Astrocyte (in vitro differentiated cells and primary cell): ENCODE measurements at places on chromosomes 11 and 22. TPM values are rescaled to one million over a fixed set of nuclear protein-coding genes. Genes with fewer than 3 reads are reported as not detected.

GRCh38 chr11:13229136-13229535 is 48.5 kb upstream of the BMAL1 start:
- H3K4me1 ChIP-seq, result no peaks in the 10 kb centered on the region
- DNase-seq, result no peak
- H3K27me3 ChIP-seq, result no peaks in the 10 kb centered on the region

DNA sequence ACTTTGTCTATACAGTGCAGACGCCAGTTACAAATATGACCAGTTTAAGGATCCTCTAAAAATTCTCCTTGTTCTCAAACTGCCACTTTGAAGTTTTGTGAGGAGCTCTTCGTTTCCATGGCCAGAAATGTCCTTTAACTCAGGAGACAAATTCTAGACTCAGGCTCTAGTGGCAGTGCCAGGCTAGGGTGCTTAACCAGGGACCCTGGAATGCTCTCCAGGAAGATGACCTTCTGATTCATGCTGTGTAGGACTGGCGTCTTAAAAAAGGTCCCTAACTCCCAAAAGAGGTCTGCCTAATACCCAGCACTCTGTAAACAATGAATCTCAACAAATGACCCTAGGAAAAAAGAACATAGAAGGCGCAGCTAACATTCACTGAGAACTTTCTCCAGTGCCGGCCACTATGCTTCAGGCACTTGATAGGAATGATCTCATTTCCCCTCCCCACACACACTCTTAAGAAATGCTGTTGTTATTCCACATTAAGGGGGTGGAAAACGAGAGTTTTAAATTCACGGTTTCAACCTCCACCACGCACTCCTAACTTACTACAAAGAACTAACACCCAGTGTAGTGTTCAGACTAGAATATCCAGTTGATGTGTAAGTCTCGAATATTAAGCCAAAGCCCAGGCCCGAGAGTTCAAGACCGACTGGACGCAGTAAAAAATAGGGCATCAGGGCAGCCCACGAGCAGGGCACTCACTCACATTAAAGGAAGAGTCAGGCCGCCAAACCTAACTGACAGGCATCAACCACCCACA is 747 bp downstream of the NXF1 start:
- peaks cover 22% of the 10 kb centered on the region for H3K36me3 ChIP-seq
- peak overlapping the region; percentile 73 for H3K27ac ChIP-seq
- peak; percentile 42 for DNase-seq
- H3K27me3 ChIP-seq, result no peaks in the 10 kb centered on the region

DNA sequence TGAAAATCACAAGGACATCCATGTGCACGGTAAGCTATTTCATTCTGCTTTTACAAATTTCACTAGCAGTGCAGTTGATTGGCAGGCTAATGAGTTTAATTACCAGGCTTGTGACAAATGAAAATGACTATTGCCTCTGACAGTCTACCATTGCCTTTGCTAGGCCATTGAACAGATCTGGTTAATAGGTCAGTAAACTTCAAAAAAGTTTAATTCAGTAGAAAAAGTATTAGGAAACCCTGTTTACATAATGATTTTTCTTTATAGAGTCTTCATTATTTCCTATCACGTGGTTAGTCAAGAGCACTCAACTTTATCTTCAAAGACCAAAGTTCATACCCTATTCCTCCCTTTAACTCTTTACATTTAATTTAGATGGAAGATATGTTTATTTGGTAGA is 77.0 kb downstream of the PRMT3 start:
- H3K4me3 ChIP-seq, result no peak overlapping the region
- DNase-seq, result no peak
- peaks cover 3% of the 10 kb centered on the region for H3K36me3 ChIP-seq
- H3K27ac ChIP-seq, result no peak overlapping the region
- H3K4me1 ChIP-seq, result no peaks in the 10 kb centered on the region
- H3K27me3 ChIP-seq, result no peaks in the 10 kb centered on the region

GRCh38 chr11:67366961-67367760 is 6.2 kb downstream of the CLCF1 start:
- peaks cover 60% of the 10 kb centered on the region for H3K4me1 ChIP-seq
- H3K27me3 ChIP-seq, result no peaks in the 10 kb centered on the region
- no peak overlapping the region for H3K27ac ChIP-seq
- no peak overlapping the region for H3K4me3 ChIP-seq
- DNase-seq, result no peak

The NXPE2 gene
- total RNA-seq, result 0.11 and 0.41 TPM in 2 replicates

DNA sequence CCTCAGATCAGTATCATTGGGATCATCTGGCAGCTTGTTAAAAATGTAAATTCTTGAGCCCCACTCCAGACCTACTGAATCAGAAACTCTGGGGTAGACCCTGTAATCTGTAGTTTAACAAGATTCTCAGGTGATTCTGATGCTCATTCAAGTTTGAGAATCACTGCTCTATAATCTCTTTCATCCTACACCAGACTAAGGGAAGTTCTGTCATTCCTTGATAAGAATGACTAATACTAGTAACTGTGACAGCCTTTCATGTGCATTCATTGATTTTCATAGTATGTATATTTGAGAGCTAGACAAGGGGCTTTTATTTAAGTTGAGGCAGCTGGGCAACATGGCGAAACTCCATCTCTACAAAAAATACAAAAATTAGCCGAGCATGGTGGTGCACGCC is 30.0 kb downstream of the NAT10 start:
- no peaks in the 10 kb centered on the region for H3K4me1 ChIP-seq
- no peak overlapping the region for H3K27ac ChIP-seq
- DNase-seq, result no peak
- peaks cover 66% of the 10 kb centered on the region for H3K36me3 ChIP-seq
- H3K4me3 ChIP-seq, result no peak overlapping the region

DNA sequence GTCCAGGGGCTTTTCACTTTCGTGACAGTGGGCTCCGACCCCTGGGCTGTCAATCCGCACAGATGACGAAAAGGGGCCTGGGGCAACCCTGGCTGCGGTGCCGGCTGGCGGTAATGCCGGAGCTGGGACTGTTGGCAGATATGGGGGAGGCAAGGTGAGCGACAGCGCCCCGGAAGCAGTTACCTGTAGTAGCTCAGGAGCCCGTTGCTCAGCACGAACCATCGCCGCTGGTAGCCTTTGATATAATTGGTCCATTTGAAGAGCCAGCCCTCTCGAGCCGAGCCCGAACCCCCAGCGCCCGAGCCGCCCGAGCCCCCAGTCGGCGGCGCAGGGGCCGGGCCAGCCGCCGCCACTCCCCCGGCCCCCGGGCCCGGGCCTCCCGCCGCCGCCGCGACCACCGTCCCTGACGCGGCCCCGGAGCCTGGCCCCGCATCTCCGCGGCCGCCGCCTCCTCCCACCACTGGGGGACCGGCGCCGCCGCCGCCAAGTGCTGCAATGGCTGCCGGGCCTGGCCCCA is 396 bp downstream of the OSBP start:
- peak overlapping the region; percentile 99 for H3K4me3 ChIP-seq
- H3K27ac ChIP-seq, result peak overlapping the region; percentile 71

The CHRNA10 gene
- total RNA-seq, result 1.5 and 2.1 TPM in 2 replicates

- peak overlapping the region; percentile 43 for H3K27ac ChIP-seq
- H3K36me3 ChIP-seq, result peaks cover 5% of the 10 kb centered on the region
- no peak for DNase-seq
- no peaks in the 10 kb centered on the region for H3K27me3 ChIP-seq
- peaks cover 5% of the 10 kb centered on the region for H3K4me1 ChIP-seq
These were observed 701 bp downstream of the TMEM216 start for GRCh38 chr11:61392981-61393595.

DNA sequence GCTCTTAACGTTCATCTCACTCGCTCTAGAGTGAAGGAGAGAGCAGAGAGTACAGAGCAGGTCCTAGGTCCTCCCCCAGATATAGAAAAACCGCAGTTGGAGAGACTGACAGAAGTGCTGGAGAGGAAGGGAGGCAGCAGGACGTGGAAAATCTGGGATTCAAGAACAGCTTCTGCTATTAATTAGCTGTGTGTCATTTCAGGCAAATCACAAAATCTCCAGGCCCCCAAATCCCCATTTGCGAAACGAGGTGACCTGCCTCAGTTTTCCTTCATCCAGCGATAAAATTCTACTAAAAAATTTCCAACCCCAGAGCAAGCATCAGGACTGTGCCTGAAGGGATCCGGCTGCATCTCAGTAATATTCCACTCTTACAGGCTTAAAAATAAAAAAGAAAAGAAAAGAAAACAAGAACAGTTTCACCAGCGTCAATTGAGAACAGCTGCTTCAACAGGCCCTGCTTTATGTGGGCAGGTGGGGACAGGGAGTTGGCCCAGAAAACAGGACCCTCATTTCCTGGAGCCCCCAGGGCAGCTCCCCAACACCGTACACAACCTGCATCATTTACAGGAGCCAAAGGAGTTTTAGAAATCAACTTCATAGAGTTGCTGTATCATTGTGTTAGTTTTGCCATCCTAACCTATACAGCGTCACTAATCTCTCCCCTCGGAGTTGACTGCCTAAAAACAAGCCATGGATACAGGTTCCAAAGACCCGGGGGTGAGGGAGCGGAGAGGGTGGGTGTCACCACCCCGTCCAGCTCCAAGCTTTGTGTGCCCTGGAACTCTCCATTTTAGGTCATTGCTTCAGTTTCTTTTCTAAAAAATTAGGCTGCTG is 2.3 kb upstream of the MALAT1 start:
- no peak for DNase-seq
- H3K27ac ChIP-seq, result peak overlapping the region; percentile 98
- H3K36me3 ChIP-seq, result peaks cover 12% of the 10 kb centered on the region
- no peaks in the 10 kb centered on the region for H3K27me3 ChIP-seq
- peaks cover 60% of the 10 kb centered on the region for H3K4me1 ChIP-seq
- H3K4me3 ChIP-seq, result peak overlapping the region; percentile 45

- H3K27ac ChIP-seq, result no peak overlapping the region
- H3K4me1 ChIP-seq, result no peaks in the 10 kb centered on the region
- no peak overlapping the region for H3K4me3 ChIP-seq
- H3K27me3 ChIP-seq, result no peaks in the 10 kb centered on the region
- no peak for DNase-seq
These were observed 785.6 kb downstream of the TBC1D22A start for GRCh38 chr22:47547881-47548650.

The CARNS1 gene
- 0.10 and 0.23 TPM in 2 replicates for total RNA-seq
